ENCODE measurements at places on chromosomes 11 and 22. TPM values are rescaled to one million over a fixed set of nuclear protein-coding genes. Genes with fewer than 3 reads are reported as not detected.

The MLC1 gene
- not detected for total RNA-seq

The SEPTIN5 gene
- total RNA-seq: 14.8 TPM

The ZBTB16 gene
- under 0.01 TPM for total RNA-seq

The APLNR gene
- total RNA-seq: not detected

The TRIM49 gene
- total RNA-seq: not detected

The BUD13 gene
- total RNA-seq: 21.8 TPM

The LRRC56 gene
- 0.62 TPM for total RNA-seq

The SAA1 gene
- 0.33 TPM for total RNA-seq

The NPAS4 gene
- not detected for total RNA-seq

The MMP27 gene
- total RNA-seq: not detected

Measured in uterine smooth muscle cell (primary cell).